ENCODE measurements at places on chromosomes 2 and 18. TPM values are rescaled to one million over a fixed set of nuclear protein-coding genes. Genes with fewer than 3 reads are reported as not detected.
A peak's percentile ranks its signal among the peaks of the same experiment; 100 is the strongest.

Gene ZNF521
- 50.6 TPM for polyA plus RNA-seq

Gene MCEE
- polyA plus RNA-seq, result 22.1 TPM

DNA sequence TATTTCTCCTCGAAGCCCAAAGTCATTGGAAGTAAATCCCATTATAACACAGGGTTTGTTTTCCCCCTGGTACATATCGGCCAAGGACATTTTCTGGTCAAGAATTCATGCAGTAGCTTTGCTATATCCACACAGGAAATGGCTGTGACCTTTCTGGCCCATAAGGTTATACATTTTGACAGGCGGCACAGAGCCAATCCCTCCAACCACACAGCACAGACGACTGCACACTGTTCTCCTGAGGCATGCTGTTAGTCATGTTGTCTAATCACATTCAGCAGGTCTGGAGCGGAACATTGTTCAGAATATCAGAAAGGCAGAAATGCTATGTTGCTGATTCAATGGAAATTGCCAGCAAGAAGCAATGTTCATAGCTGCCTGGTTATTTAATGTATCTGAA, 742.3 kb upstream of the SLC8A1 start:
- no peak for DNase-seq

DNA sequence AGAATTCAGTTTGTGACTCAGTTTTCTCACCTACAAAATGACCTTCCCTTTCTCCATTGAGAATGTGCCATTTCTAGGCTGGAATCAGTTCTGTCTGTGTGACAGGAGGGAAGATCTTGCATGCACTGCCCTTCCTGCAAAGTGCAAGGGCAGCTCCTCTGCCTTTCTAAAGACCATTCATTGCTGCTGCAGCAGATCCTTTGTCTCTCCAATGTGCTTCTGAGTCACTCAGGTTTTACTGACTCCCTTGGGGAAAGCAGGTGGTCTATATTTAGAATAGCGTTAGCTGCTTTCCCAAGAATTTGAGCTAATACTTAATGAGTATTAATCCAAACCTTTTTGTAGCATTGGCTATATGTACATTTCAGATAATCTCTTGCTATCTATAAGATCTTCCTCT, 62.5 kb downstream of the DAW1 start:
- no peak for DNase-seq

GRCh38 chr2:226660526-226660925, 139.1 kb downstream of the IRS1 start:
- DNase-seq, result peak; percentile 76

- DNase-seq, result no peak
These were observed 180.6 kb downstream of the ZNF521 start for GRCh38 chr18:25171334-25171733.

DNA sequence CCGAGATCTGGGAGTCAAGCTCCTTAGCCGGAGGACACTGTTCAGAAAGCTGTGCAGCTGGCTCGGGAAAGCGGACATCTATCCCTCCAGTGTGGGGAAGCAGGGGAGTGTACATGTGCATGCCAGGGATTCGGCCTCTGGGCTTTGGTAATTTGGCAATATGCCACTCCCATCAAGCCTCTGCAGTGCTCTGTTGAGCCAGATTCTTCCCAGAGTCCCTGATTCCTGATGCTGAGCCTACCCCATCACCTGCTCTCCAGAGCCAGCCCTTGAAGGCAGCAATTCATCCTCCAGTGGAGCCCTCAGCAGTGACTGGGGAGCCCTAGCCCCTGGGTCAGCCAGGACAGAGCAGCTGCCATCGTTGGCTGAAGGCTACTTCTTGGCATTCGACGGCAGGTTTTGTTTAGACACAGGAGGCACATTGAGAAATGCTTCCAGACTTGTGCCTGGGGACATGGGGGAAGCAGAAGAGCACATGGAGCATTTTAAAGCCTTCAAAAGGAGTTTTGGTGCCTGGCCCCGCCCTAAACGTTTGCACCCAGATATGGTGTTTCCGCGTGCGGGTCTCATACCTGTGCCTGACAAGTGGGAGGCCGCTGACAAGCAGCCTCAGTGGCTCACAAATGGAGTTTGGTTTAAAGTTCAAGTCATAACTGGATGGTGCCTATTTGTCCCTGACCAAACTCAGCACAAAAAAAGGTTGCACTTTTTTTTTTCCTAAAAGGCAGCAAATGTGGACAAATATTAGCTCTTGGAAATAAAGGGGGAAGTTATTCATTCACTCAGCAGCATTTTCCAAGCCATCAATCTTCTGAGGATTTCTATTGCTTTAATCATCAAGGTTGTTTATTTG, 272.8 kb downstream of the CYRIA start:
- DNase-seq, result no peak

DNA sequence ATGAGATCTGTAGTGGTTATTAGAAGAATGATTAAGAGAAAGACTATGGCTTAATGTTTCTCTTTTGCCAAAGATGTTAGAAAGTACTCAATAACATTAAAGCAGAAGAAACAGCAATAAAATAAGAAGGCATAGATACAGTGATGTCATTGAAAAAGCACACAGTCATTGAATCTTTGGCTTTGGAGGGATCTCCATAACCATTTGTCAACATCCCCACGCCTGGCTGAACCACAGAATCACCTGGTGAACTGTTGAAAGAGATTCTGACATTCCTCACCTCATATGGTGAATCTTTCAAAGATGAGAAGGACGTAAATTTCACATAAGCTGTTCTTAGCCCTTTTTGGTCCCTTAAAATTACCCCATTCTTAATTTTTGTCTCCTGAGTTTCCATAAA, 324.6 kb upstream of the NRP2 start:
- no peak for DNase-seq
